ENCODE measurements at places on chromosomes 2 and 18.
A peak's percentile ranks its signal among the peaks of the same experiment; 100 is the strongest.

GRCh38 chr2:45210462-45211195 is 201.4 kb upstream of the SIX2 start:
- DNase-seq: no peak

GRCh38 chr2:170689481-170689880 is 25.7 kb upstream of the SP5 start:
- no peak for DNase-seq

DNA sequence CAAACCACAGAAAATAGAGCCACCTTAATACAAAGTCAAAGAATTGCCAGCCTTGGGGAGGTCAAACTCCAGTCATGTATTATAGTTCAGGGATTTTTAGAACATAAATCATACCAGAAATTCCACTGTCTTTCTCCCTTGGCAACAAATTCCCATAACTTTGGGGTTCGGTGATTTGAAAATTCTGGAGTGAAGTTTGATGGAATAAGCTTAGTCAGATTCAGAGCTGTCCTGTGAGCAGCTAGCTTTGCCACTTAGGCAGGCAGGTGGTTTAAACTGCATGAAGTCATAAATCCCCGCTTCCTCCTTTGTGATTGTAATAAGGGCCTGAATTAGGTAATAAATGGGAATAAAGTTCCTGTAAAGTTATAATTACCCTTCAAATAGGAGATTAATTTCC is 457.0 kb upstream of the HNMT start:
- no peak for DNase-seq

DNA sequence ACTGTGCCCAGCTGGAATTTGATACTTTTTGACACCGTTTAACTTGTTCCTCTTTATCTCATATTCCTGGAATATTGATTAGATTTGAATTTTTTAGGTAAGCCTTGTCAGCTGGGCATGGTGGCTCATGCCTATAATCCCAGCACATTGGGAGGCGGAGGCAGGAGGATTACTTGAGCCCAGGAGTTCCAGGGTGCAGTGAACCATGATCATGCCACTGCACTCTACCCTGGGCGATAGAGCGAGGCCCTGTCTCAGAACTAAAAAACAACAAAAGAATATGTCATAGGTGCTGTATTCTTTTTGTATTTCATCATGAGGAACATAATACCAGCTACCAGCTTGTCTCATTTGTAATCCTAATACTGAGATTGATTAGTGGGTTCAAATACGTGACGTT is 90.3 kb downstream of the ZNF532 start:
- DNase-seq: no peak

DNA sequence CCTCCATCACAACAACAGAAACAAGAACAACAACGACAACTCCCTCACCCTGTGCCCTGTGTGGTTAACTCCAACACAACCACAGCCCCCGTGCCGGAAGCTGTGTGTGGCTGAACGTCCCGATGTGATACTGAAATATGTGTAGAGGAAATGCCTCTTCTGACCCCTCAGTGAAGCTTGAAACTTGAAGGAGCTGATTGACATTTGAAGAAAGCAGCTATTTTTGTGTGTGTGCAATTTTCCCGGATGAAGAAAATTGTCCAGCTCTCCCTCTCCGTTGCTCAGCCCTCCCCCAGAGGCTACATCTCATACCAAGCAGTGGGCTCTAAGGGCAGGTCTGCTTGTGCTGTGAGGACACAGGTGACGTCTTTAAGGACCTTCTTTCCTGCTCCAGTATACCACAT is 173.8 kb downstream of the ICOS start:
- DNase-seq: peak; percentile 13

GRCh38 chr2:181042706-181043105 is 62.3 kb downstream of the UBE2E3 start:
- no peak for DNase-seq

DNA sequence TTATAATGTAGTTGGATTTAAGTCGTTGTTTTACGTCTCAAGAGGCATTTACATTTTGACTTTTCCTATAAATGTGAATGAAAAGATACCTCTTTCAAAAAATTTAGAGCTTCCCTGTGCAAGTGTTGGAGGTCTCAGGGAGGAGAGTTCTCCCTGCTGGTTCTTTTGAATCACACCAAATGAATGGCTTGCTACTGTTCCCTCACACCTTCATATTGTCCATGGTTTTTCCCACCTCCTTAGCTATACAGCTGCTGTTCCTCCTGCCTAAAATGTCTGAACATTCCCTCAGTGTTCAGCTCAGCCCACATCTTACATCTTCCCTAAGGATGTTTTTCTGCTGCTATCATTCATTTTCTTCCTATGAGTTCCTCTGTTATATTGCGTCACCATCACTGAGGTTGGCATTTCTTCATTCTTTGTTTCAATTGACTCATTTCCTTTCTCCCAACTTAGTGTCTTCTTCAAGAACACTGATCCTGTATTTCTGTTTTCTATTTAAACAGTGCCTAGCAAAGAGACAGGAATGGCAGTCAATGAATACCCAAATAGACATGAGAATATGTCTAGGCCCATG is 46.0 kb downstream of the COX7A2L start:
- DNase-seq: no peak

- no peak for DNase-seq
Measured at GRCh38 chr2:223114917-223115316, 62.9 kb downstream of the KCNE4 start.

- DNase-seq: no peak
Measured at GRCh38 chr2:108786008-108786353, 590 bp upstream of the CCDC138 start.

DNA sequence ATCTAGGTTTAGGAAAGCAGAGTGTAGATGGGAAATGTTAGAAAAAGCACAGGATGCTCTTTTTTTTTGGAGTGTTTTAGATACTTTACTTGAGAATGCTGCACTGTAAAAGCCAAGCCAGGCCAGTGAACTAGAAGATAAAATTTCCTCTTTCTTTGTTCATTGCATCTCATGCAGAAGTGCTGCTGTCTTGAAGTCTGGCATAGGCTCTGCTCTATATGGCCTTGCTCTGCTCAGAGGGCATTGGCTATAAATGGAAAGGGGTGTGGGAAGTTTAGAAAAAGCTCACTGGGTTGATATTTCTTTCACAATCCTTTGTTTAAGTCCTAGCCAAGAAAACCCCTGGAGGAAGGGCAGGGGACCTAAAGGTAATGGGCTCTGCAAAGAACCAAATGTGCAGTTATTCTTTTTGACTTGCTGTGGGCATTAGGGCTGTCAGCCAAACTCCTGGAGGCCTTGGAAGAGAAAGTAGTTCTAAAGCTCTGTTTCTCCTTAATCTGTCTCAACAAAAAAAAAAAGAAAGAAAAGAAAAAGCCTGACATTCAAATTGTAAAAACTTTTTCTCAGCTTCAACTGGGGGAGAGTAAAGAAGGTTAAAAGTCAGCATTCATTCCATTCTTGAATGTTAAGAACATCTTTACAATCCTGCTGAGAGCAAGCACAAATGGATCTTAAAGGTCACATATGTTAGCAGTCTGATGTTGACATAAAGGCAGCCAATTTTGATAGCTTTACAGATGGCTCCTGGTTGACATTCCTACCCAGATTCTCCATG is 338.3 kb downstream of the GULP1 start:
- no peak for DNase-seq

GRCh38 chr2:234251326-234252271 is 201.1 kb downstream of the SPP2 start:
- DNase-seq: no peak

GRCh38 chr18:63444580-63444979 is 22.3 kb upstream of the VPS4B start:
- DNase-seq: no peak

DNA sequence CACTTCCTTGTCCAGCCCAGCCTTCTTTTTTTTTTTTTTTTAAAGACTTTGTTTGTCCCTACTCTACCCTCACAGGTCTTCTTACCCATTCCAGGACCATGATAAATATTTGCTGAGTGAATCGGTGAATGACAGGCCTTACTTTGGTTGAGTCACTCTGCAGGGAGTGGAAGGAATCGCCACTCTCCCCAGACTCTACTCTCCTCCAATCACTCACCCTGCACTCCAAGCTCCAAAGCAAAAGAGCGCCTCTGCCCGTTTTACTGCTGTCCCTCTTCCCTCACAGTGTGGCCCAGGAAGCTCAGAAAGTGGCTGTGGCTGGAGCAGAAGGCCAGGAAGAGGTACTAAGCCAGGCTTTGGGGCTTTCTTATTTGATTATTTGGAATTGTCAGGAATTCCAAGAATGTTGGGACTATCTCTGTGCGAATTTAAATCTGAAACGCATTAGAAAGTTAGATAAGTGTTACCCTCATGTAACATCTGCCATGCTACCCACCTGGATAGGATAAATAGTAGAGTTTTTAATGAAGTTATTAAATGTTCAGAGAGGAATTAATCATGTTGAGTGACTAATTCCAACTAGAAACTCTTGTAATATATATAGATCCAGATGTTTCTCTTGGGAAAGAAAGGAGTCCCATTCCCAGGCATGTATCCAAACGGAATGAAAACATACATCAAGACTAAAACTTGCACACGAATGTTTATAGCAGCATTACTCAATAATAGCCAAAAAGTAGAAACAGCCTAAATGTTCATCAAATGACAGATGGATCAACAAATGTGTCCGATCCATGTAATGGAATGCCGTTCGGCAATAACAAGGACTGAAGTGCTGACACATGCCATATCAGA is 43.0 kb upstream of the CHMP1B start:
- DNase-seq: no peak

GRCh38 chr2:164917296-164917903 is 37.9 kb downstream of the SLC38A11 start:
- no peak for DNase-seq

DNA sequence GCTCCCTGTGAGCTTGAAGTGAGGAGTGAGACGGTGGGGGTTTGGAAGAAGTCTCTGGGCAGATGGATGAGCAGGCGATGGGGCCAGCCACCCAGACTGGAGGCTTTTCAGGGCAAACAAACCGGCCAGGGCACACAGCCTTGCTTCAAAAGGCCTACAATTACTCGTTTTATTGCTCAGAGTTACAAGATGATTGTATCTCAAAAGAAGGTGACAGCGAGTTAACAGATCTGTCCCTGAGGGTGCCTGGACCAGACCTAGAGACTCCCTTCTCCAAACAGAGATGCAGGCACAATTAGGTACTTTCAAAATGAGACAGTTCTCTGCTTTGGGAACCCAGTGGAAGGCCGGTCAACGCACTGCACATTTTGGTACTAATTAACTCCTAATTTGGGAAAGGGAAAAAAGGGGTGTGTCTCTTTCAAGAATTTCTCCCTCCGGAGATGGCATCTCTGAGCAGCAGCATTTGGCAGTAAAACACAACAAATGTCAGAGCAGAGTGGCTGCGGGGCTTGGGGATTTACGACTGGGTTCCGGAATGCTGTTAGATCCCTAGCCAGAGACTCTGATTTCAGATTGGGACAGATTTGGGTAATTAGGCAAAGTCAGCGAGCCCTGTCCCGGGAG is 226.7 kb downstream of the TTC32 start:
- no peak for DNase-seq

GRCh38 chr2:129605646-129606045 is 373.8 kb upstream of the RAB6C start:
- no peak for DNase-seq

- DNase-seq: no peak
Measured at GRCh38 chr2:51472300-51472699, 440.4 kb upstream of the NRXN1 start.

DNA sequence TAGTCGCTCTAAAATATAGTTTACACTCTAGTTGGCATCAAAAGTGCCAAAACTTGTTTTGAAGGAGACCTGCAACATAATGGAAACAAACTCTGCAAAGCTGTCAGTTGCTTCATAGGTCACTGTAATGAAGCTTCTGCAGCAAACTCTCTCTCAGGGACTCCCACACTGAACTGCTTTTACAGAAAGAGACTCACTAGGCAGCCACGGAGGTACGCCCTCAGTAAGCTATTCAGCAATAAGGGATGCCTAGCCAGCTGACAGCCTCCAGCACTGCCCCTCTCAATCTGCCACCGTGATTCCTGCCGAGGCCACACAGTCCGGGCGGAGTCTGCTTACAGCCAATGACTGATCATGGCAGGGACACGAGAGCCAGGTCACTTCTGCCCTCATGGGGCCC is 51.1 kb downstream of the COLEC12 start:
- DNase-seq: no peak

- no peak for DNase-seq
Measured at GRCh38 chr2:96396602-96397001, 61.0 kb downstream of the NCAPH start.

- DNase-seq: no peak
Measured at GRCh38 chr2:208792766-208793165, 386.2 kb downstream of the PTH2R start.

DNA sequence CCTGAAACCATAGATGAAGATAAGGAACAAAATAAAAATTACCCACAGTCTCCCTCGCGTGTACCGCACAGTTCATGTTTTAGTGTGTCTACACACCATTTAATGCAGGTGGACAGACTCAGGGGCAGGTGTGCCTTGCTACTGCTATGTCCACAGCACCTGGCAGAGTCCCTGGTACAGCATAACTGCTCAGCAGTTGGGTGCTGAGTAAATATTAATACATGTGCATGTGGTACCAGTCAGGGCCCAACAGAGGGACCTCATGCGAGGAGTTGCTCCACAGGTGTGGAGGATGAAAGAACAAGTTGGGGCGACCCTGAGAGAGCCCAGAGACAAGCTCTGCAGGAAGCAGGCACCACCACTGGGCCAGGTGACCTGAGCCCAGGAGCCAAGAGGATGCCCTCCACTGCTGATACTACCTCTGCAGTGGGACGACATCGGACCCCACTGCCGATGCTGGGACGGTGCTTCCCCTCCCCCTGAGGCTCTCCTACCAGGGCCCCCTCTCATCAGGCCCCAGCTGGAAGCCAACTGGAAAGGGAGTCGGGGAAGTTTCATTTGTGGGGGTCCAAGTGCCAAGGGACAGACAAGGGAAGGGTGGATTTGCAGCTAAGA is 100.8 kb downstream of the NEDD4L start:
- no peak for DNase-seq

GRCh38 chr2:166458674-166459073 is 35.4 kb downstream of the SCN7A start:
- no peak for DNase-seq

DNA sequence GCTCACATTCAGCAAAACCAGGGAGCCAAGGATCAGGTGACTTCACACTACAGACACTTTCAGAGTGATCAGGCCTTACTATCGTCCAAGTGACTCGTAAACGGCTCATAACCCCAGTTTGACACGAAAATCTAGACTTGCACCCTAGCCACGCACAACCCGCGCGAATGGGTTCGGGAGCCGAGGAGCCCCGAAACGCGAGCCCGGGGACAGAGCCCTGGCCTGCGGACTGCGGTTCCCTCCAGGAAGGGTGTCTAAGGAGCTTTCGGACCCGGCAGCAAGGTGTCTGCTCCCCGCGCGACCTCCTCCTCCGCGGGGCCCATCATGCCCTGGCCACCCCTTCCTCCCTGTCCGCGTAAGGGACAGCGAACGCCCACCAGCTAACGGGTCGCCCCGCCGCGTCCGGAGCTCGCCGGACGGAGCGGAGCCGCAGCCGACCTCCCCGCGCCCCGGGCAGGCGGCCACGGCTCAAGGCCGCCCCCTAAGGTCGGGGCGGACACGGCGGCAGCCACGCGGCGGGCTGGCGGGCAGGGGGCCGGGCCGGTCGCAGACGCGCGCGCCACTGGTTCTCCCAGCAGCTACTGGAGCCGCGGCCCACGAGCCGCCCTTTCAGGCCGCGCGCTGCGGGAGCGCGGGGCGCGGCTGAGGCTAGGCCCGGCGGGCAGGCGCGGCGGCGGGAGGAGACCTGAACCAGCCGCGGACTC is 575 bp downstream of the ATL2 start:
- DNase-seq: peak; percentile 18

GRCh38 chr2:47174733-47175361 is 19.7 kb upstream of the STPG4 start:
- no peak for DNase-seq

- DNase-seq: no peak
Measured at GRCh38 chr2:100285691-100286090, 36.6 kb downstream of the LONRF2 start.
